ENCODE measurements at places on chromosomes 5 and 9. TPM values are rescaled to one million over a fixed set of nuclear protein-coding genes. Genes with fewer than 3 reads are reported as not detected.

CCDC180 gene
- 4.2 TPM for total RNA-seq

ADGRD2 gene
- not detected for total RNA-seq

ENTREP1 gene
- total RNA-seq, result 0.41 TPM

PCDHA1 gene
- 0.09 TPM for total RNA-seq

TOR4A gene
- 31.3 TPM for total RNA-seq

LHX3 gene
- not detected for total RNA-seq

PCDHGA4 gene
- 3.7 TPM for total RNA-seq

ANXA2R gene
- total RNA-seq, result 3.4 TPM

DNA sequence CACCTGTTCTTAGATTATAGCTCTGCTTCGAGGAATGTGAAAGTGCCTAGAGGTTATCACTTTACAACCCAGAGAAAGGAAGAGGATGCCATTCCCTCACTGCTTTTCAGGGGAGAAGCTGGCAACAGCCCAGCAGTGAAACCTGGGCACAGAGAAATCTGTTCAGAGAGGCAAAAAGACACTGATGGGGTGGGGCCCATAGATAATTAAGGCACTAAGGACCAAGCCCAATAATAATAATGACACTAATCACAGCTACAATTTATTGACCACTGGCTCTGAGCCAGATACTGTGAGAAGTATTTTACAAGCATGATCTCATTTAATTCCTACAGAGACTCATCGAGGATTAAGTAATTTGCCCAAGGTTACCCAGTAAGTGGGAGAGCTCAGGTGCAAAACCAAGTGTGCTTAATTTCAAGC lies 168.3 kb downstream of the PIK3R1 start:
- DNase-seq, result no peak

DNA sequence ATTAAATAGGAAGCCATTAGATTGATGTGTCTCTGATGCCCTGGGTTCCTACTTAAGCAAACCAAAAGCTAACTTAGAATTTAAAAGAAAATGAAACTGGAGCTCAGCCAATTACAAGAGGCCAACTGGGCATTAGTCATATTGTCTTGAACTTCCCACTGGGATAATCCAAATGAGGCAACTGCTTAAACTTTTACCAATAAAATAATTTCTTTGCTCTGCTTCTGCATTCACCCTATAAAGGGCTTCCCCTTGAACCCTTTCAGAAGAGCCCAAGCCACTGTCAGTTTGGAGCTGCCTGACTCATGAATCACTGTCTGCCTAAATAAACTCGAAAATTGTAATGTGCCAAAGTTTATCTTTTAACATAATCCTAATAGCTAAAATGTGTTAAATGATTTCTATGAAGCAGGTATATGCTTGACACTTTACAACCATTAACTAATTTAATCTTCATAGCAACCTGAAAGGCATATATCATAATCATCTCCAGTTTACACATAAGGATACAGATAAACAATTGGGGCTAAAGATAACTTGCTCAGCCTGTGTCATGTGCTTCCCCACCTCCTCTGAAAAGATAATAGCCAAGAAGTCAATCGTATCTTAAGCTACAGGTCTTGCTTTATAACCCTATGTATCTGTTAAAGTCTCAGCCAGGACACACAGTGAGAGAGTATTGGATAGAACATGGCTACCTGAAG lies 11.5 kb downstream of the GPR150 start:
- peak; percentile 89 for DNase-seq

DNA sequence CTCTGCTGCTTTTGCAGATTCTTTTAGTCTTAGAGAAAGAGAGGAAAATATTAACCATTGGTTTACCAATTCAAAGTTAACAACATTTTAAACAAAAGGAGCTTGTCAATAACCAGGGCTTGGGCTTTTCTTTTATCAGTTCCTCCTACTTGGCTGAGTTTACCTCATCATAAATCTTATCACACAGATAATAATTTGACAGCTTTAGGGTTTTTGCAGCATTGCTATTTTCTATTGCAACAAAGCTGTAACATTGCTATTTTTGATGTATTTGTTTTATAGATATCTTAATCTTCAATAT lies 9.8 kb upstream of the ABL1 start:
- no peak for DNase-seq

DNA sequence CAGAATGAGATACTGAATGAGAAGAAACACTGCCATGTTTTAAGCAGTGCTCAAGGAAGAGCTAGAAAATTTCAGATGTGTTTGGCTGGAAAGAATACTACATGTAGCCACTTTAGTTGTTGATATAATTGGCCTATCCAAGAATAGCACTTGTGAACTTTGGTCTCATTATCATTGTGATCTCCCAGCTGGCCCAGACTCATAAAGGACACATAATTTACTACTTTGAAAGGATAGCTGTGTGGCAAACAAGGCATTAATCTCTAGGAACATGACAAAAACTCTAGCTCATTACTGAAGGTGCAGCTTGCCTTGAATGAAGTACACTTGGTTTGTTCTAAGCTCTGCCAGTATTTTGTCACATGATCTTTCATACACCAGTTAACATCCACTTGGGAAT lies 356.3 kb downstream of the CSNK1G3 start:
- DNase-seq, result no peak

GRCh38 chr9:37745970-37746369 lies 7.6 kb upstream of the TRMT10B start:
- DNase-seq, result no peak

- DNase-seq, result no peak
Observed at GRCh38 chr9:137952976-137953666, 75.5 kb downstream of the CACNA1B start.

DNA sequence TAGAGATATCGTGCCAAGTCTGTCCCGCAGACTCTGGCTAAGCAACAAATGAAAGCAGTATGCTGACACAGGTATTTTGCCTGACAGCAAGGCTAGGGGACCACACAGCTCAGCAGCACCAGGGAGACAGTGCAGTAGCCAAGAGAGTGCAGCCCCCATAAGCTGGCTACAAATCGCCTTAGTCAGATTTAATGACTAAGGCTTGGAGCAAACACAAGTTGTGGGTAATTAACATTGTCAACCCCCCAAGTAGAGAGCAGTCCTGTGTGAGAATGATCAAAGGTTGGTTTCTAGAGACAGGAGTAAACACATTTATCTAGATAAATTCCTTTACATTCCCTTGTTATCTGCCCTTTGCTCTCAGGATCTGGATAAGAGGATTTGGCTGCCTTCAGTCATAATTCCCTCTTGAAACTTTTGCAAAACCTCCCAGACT lies 1434.5 kb upstream of the CDH6 start:
- no peak for DNase-seq

DNA sequence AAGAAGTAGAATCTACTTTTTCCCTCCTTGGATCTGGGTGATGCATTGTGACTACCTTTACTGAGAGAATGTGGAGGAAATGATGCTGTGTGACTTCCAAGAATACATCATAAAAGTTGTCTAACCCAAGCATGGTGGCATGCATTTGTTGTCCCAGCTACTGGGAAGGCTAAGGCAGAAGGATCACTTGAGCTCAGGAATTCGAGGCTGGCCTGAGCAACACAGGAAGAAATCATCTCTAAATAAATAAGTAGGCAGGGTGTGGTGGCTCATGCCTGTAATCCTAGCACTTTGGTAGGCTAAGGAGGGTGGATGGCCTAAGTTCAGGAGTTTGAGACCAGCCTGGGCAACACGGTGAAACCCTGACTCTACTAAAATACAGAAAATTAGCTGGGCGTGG lies 143.2 kb upstream of the VLDLR start:
- no peak for DNase-seq

- DNase-seq, result no peak
Observed at GRCh38 chr5:81426359-81427030, 32.6 kb upstream of the ACOT12 start.

DNA sequence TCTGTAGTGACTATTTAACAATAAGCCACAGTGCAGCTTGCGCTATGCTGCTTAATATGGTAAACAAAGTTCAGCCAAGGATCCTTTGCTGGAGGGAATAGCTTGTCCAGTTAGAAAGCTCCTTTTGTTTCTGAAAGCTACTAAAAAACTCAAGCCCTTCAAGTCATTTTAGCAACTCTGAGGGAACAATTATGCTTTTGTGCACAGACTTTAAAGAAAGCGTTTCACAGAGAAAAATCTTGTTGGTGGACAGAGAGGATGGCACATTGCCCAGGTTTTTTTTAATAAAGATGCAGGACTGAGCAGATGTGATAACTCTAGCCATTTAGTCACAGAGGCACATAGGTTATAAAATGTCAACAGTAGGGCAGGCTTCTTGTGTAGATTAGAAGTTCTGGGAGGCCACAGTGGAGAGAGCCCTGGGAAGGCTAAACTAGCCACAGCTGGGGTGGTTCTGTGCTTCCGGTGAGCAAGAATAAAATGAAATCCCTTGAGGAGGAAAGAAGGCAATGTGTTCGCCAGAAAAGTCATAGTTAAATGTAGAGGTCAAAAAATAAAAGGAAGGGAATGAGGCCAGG lies 63.4 kb downstream of the ALDH7A1 start:
- DNase-seq, result peak; percentile 53

DNA sequence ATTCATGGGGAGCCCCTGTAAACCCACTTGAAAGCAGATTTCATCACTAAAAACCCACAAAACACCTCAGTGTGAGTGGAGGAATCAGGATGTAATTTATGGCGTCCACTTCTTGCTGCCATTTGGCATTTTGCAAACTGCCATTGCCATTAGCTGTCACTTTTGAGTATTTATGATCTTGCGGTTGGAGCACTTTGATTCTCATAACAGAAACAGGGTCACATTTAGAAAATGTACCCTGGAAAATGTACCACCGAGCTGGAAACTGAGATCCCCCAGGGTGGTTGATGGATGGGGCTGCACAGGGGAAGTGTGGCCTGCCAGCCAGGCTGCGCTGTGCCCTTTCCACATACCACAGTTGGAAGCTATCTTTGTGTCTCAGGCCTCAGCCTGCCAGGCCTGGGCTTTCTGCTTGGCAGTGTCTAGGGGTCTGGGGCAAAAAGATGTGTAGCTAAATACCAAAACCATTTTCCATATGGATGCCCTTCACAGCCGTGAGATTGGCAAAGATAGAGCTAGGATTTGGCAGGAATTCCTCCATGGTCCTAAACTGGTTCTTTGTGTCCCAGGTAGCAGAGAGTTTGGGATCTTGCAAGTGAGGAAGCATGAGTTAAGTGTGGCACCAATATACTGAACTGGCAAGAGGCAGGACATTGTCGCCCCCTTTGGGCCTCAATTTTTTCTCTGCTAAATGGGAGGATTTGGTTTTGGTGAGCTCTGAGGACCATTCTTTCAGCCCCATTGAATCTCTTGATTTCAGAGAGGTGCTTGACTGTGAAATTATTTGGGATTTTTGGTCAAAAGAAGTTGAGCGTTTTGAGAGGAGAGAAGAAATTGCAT lies 46.2 kb downstream of the GALNT10 start:
- no peak for DNase-seq

DNA sequence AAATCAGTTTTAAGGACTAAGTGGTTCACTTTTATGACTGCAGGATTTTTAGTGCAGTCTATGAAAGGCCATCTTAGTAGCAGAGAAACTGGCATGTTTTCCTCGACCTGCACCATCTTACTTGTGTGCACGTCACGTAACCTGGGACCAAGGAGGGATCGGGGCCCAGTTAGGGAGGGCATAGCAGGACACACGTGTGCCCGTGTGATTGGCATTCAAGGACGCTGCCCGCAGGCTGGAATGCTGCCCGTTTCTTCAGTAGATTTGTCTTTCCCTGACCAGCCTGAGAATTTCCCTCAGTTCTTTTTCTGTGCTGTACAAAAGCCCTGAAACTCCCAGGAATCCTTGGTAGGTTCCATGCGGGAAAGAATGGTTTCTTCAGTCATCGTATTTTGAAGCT lies 196.3 kb downstream of the TRIO start:
- DNase-seq, result no peak
